ENCODE measurements at places on chromosomes 5 and 9. TPM values are rescaled to one million over a fixed set of nuclear protein-coding genes. Genes with fewer than 3 reads are reported as not detected.

The P4HA2 gene
- total RNA-seq: 32.8 TPM

The NOL6 gene
- 9.0 TPM for total RNA-seq

DNA sequence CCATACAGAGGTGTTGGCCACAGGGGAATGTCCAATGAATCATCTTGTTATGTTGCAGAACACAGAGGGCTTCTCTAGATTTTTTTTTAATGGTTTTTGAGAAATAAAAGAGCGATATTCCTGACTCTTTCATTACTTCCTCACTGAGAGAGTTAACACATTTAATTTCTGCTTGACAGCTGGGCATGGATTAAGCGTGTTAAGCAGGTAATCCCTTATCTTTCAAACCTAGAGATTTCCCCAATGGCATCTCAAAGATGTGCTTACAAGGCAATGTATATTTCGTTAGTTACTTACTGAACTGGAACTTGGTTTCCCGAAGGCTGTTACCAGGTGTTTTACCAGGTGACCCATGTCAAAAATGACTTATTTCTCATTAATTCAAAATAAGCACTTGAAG is 21.8 kb upstream of the ADCY2 start:
- no peak for ATAC-seq

DNA sequence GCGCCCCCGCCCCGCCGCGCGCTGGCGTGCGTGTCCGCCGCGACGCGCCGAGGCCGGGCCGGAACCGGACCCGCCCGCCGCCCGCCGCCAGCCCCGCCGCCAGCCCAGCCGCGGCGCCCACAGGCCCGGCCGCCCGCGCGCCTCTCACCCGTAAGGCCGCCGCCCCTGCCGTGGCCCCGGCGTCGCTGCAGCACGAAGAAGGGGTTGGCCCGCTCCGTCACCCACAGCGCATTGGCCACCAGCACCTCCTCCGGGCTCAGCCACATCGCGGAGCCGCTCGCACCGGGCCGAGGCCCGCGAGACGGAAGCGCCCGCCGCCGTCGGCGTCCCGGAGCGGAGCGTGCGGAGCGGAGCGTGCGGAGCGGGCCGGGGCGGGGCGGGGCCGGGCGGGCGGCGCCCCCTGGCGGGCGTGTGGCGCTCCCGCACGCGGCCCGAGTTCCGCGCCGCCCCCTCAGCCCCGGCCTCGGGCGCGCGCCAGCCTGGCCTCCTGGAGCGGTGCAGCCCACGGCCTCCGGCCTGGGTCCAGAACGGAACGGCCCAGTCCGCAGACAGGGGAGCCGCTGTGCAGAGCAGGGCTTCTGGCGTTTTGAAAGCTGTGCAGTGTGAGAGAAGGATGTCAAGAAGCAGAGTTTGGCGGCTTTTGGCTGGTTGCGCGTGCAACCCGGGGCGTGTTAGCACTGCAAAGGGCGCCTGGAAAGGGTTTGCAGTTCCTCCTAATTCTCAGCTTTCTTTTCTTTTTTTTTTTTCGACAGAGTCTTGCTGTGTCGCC is at the start of gene TBC1D9B:
Gene TBC1D9B, minus strand, starts transcription at position 342 of the 769 bp plus-strand sequence. Its CDS starts 76 bp downstream, at position 266.
- peak; percentile 95 for ATAC-seq

The ZSWIM6 gene
- 10.7 TPM for total RNA-seq

GRCh38 chr5:75601567-75601966 is 9.7 kb upstream of the ANKDD1B start:
- no peak for ATAC-seq

Measured in gastroesophageal sphincter (tissue), 4 donors.